ENCODE measurements at places on chromosomes 11 and 22. TPM values are rescaled to one million over a fixed set of nuclear protein-coding genes. Genes with fewer than 3 reads are reported as not detected.
A peak's percentile ranks its signal among the peaks of the same experiment; 100 is the strongest.

GRCh38 chr11:85118151-85118550 lies 509.0 kb downstream of the DLG2 start:
- DNase-seq = no peak

DNA sequence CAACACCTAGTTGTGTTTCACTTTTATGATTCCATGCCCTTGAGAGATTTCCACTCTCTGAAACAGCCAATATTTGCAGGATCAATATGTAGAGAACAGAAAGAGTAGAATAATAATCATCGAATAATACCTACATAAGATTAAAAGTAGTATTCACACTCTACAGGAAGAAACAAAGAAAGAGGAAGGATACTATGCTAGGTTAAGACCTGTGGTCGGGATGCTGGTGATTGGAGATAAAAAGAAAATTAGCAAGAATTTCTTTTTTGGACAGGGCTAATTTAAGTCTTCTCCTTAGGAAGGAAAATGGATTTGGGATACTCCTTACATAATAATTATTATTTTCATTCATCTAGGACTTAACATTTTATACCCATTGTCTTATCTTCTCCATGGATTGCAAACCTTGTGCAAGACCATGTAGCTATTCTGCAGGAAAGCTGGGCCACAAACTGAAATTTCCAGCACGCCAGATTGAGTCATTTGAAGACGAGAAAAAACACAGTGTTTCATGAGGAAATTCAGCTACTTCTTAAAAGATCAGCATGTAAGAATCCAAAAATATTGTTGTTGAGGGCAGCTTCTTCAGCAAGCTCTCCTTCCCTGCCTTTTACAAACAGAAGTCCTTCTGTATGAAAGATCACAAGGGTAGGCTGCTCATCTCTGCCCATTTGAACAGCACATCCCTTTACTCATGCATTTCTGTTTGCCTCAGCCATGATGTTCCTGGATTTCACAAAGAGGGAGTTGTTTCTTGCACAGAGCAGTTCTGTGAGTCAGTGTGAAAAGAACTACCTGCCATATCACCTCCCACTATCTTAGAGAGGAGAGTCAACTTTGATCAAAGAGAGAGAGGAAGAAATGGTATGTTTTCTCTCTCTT lies 90.7 kb downstream of the FAM76B start:
- no peak for DNase-seq

- DNase-seq = no peak
Observed at GRCh38 chr11:110311783-110312579, 15.6 kb upstream of the RDX start.

- DNase-seq = peak; percentile 81
Observed at GRCh38 chr11:72041364-72042063, 38.8 kb downstream of the NUMA1 start.

GRCh38 chr11:20132667-20133039 lies 27.6 kb downstream of the DBX1 start:
- DNase-seq = no peak

- DNase-seq = no peak
Observed at GRCh38 chr11:14927146-14927545, 35.1 kb upstream of the CYP2R1 start.

DNA sequence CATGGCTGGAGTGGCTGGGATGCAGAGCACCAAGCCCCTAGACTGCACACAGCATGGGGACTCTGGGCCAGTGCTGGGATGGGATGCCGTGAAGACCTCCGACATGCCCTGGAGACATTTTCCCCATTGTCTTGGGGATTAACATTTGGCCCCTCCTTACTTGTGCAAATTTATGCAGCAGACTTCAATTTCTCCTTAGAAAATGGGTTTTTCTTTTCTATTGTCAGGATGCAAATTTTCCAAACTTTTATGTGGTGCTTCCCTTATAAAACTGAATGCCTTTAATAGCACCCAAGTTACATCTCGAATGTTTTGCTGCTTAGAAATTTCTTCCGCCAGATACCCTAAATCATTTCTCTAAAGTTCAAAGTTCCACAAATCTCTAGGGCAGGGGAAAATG lies 29.2 kb downstream of the RSF1 start:
- no peak for DNase-seq

DNA sequence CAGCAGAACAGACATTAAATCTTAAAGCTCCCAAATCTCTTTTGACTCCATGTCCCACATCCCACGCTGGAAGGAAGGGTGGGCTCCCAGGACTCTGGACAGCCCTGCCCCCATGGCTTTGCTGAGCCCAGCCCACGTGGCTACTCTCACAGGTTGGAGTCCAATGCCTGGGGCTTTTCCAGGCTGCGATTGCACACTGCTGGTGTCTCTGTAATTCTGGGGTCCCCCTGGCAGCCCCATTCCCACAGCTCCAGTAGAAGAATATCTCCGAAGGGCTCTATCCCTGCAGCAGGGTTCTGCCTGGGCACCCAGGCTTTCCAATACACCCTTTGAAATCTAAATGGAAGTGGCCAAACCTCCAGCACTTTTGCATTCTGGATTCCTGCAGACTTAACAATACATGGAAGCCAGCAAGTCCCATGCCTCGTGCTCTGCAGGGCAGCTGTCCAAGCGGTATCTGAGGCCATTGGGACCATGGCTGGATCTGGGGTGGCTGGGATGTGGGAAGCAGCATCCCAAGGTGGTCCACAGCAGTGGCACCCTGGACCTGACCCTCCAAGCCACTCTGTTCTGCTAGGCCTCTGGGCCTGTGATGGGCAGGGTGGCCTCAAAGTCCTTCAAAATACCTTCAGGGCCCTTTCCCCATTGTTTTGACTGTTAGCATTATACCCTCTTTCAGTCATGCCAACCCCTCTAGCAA lies 47.9 kb upstream of the TH start:
- DNase-seq = no peak

- DNase-seq = no peak
Observed at GRCh38 chr11:115677190-115677589, 173.0 kb upstream of the CADM1 start.

AIFM3 gene
- 0.47 TPM for total RNA-seq

SYTL2 gene
- total RNA-seq = 3.8 TPM

OLFML1 gene
- 7.3 TPM for total RNA-seq

Data from left ventricle myocardium inferior (tissue), 1 donor.